ENCODE measurements at places on chromosomes 7 and 10. TPM values are rescaled to one million over a fixed set of nuclear protein-coding genes. Genes with fewer than 3 reads are reported as not detected.

The ST8SIA6 gene
- polyA plus RNA-seq = 1.5 TPM

The KCP gene
- polyA plus RNA-seq = 2.7 TPM

The ENTPD1 gene
- polyA plus RNA-seq = 1.3 TPM

The MSANTD7 gene
- polyA plus RNA-seq = 3.6 TPM

All from small intestine (tissue), 16 donors.